ENCODE measurements at places on chromosomes 1 and 21.

GRCh38 chr1:33048426-33048825, 11.7 kb upstream of the AK2 start:
- no peak for DNase-seq

GRCh38 chr1:186628910-186629309, 51.3 kb downstream of the PTGS2 start:
- no peak for DNase-seq

DNA sequence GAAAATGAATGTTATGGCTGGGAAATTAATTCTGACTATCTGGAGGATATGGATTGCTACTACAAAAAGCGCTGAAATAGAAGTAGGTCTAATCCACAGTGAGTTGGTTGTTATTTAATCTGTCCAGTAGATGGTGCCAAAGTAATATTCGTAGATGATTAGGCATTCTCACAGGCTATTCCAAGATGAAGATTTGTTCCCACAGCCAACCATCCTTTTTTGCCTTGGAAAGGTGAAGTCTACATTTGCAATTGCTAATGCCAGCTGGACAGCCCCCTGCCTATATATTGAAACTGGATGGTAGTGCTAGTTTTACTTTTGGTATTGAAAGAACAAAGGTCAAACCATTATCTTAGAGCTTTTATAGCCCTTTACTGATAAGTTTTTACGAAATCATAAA, 43.8 kb downstream of the RBM11 start:
- peak; percentile 11 for DNase-seq

GRCh38 chr1:243982447-243983018, 68.5 kb upstream of the ZBTB18 start:
- no peak for DNase-seq

DNA sequence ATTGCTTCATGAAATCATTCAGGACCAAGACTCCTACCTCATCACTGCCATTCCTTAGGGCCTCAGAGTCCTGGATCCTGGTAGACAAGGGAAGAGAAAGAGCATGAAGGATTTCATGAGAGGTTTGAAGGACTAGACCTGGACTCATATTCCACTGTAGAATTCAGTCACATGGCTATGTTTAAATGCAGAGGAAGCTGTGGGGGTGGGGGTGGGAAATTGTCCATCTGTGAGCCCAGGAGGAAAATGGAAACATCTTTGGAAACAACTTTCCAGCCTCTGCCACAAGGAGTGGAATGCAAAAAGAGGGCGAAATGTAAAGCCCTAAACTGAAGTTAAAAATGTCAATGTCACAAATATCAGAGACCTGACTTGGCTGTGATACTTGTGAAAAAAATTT, 73.0 kb downstream of the BRINP2 start:
- no peak for DNase-seq

GRCh38 chr1:25111706-25112105, 120.6 kb downstream of the SYF2 start:
- DNase-seq, result no peak

GRCh38 chr1:101288491-101288944, 51.7 kb downstream of the S1PR1 start:
- no peak for DNase-seq

GRCh38 chr1:247680171-247680570, 632 bp upstream of the OR13G1 start:
- DNase-seq, result no peak

GRCh38 chr1:110264430-110264829, 54.3 kb downstream of the KCNC4 start:
- DNase-seq, result no peak

DNA sequence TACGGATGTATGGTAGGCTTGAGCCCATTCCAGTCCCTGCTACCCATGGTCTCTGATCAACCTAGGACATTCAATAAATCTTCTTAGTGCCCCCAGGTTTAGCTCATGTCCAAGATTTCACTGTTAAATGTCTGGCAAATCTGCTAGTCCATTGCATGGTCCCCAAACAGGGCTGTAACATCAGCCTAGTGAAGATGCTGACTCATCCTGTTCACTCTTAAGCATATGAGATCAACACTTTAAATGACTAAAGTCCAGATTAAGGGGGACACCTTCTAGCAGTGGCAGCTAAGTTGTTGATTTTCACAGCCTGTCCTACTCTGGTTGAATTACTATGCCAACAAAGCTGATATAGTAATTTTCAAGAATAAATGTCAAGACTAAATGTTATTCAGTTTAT, 46.5 kb upstream of the NUF2 start:
- DNase-seq, result no peak

DNA sequence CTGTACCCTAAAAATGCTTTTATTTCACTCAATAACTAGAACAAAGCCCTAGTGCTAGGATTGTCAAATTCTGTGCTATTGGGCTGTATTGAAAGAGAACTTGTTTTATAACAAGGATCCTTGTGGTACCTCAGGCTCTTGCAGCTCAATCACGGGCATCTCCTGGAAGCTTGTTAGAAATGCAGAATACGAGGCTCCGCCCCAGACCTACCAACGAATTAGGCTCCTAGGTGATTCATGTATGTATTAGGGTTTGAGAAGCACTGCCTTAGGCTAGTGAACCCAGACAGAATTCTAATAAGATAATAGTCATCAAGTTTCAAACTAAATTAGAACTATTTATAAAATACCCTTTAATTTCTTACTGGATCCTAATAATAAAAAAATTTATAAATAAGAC, 45.6 kb downstream of the ZZZ3 start:
- no peak for DNase-seq

DNA sequence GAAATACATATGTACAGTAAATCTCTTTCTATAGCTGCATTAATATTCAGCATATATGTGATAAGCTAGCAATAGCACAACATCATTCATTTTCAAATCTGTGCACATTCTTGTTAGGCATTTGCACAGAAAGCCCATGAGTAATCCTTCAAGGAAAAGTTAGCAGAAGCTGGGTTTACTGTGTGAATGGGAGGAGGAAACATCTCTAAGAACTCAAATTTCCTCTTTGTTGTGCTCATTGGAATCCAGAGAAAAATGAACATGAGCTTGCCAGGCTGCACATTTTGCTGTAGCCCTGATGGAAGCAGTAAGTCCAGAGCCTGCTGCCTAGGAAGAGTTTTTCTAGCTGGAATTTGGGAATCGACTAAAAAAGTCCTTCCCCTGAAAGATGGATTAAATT, 214.2 kb upstream of the FOXD3 start:
- DNase-seq, result no peak

- DNase-seq, result no peak
These were observed 25.4 kb downstream of the OLFM3 start for GRCh38 chr1:101971304-101971703.

DNA sequence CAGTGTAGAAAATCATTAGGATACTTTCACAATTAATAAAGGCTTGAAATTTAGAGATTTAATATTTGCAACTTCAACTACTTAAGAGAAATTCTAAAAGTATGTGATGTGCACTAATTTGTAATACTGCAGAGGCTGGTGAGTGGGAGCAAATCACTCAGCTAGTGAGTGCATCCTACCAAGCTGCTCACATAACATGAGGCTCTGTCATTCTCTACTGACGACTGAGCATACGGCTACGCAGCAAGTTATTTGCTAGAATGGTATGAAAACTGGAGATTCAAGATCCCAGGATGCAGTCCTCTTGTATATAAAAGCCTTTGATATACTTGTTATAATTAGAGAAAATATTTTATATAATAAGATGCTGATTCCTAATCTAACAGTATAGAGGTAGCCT, 90.1 kb downstream of the ATP1B1 start:
- no peak for DNase-seq

DNA sequence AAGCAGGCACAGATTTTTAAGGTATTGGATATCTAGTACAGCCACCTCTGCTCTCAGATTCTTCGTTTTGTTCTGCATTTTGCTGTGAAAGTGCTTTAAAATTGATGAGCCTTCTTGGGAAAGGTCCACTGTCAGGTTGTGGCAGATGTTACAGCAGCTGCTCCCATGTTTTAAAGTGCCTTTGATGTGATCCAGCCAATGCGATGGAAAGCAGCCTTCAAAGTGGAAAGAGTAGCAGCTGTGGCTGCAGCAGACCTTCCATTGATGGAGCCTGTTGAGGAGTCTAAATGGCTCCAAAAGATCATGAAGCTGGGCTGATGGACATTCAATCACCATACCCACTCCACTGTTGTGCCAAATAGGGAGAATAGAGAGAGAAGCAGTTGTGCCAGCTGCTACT, 816.9 kb downstream of the PLA2G4A start:
- DNase-seq, result no peak

- DNase-seq, result no peak
These were observed 101.1 kb downstream of the KAZN start for GRCh38 chr1:14699620-14700019.

GRCh38 chr1:115807723-115808122, 33.2 kb downstream of the NHLH2 start:
- DNase-seq, result peak; percentile 36

DNA sequence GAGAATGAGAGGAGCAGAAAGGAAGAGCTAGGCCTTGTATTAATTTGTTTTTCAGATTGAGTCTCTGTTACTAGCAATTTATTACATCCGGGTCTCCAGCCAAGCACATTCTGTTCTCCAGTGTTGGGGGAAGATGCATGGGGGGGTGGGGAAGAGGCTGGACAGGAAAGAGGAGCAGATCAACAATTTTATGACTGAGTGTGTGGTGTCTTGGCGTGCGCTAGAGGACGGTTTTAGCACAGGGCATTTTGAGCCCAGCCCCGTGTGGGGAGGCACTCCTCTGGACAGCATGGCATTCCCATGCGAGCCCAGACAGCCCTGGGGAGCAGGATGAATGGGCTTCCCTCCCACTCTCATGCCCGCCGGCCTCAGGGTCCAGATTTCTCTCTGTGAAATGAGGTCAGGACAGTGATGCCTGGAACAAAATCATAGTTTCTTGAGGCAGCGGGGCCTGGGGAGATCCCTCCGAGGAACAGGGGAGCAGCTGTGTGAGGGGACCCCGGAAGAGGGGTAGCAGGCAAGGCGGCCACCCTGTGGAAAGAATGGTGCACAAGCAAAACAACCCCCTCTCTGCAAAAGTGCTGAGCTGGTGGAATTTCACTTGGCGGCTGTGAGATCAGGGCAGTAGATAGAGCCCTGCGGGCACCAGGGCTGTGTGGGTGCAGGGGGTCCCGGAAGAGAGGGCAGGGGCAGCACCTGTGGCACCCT, 16.3 kb downstream of the SOX13 start:
- DNase-seq, result no peak

DNA sequence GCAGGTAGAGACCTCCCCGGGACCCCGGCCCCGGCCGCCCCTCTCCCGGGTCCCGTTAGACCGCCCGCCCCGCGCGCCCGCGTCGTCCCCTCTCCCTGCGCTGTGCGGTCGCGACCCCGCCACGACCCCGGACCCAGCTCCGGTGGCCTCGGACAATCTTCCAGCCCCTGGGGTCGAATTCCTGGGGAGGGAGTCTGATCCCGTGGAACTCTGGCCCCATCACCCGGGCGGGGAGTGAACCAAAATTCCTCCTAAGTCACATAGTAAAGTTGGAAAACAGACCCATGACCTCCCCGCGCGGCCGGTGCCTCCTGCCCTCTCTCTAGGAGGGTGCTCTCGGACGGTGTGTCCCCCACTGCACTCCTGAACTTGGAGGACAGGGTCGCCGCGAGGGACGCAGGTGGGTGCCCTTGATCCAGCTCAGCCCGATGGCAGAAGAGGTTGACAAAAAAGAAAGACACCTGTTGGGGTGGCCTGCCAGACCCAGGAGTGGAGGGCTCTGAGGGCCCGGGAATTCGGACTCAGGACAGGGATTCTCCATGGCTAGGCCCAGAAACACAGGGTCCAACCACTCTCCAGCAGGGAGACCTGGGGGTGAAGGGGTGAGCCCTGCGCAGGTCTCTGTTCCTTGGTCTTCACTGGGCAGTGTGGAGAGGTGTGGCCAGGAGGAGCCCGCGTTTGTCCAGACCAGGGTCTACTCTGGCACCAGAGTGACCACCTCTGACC, 451 bp downstream of the ADAMTSL4 start:
- DNase-seq, result no peak

DNA sequence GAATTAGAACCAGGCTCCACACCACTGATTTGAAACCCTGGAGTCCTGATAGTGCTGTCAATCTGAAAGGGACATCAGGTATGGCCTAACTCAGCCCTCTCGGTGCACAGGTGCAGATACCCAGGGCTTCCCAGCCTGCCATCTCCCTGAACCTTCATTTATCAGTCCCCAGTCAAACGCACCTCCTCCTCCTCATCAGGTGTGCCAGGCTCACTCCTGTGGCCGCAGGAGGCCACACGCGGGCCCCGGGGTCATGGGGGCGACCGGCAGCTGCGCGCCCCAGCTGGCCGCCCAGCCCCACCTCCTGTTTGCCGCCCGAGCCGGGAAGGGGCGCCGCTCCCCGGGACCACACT, 572 bp downstream of the FUCA1 start:
- no peak for DNase-seq

GRCh38 chr21:42233067-42233961, 14.4 kb downstream of the ABCG1 start:
- DNase-seq, result no peak

DNA sequence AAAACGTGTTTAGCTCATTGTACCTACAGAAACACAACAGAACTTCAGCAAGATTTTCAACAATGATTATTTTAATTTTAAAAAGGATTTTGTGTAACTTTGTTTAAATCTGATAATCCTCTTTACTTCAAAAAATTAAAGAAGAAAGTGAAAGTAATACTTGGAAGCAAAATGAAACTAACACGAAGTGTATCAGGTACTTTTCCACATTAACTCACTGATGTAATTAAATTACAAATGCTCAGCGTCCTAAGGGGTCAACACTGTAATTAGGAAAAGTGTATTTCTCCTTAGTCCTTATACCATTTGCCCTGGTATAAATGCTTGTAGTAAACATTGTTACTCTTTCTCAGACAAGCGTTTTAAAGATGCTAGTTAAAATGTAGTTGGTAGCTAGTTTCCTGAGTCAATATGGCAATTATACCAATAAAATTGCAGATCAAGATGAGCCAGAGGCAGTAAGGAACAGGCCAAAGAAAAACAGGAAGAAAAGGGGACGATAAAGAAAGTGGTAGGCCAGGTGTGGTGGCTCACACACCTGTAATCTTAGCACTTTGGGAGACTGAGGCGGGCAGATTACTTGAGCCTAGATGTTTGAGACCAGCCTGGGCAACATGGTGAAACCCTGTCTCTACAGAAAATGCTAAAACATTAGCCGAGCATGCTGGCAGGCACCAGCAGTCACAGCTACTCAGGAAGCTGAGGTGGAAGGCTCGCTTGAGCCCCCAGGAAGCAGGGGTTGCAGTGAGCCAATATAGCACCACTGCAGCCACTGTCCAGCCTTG, 553.0 kb downstream of the SMYD3 start:
- no peak for DNase-seq

DNA sequence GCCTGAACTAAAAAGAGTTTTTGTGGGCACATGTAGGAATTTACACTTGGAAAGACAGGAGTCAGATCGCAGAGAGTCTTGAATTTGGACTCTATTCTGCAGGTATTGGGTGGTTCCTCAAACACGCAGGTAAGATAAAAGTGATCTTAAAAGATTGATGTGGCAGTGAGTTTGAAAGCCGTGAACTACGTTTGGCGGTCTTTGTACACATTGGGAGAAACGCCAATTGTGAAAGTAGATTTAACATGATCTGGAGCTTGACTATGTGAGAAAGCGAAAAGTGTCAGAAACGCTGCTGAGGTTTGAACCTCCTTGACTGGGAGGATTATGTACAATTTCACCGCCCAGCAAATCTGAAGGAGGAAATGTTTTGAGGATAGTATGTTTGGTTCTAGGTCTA, 1.5 kb upstream of the PPP2R5A start:
- no peak for DNase-seq

Data from NCI-H524 treated with DMSO at 0.1 percent for 48 hours (cell line).